Activated CD4-positive, alpha-beta T cell treated with anti-CD3 and anti-CD28 coated beads, Interleukin-2, amount 10 ng/mL, durations not matched to agents 7 days and 5 days (primary cell): ENCODE measurements at places on chromosomes 7 and 10.

GRCh38 chr10:127996586-127996985 lies 89.7 kb downstream of the PTPRE start:
- DNase-seq: no peak

DNA sequence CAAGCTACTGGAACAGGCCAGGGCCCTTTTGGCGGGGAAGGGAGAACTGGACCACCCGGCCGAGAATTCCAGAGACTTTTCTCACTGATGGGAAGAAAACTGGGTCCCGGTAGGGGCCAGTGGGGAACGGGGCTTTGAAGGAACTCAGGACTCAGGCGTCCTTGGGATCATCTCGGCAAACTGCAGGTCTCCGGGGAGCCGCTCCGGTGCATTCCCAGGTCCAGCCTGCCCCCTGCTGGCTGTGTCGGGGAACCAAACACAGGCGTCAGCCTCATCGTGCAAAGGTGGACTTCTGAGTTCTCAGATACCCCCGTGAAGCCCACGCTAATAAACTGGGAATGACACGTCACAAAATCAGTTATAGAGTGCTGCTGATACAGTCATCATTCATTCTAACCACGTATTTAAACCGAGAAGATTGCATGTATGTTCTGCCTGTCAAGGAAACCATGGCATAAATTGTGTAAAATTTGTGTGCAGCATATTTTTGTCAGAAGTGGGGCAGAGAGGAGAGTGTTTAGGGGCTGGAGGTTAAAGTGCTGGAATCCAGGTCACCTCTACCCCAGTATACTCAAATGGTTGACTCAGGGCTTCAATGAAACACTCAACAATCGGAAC lies 76.1 kb upstream of the CPXM2 start:
- DNase-seq: peak; percentile 54

DNA sequence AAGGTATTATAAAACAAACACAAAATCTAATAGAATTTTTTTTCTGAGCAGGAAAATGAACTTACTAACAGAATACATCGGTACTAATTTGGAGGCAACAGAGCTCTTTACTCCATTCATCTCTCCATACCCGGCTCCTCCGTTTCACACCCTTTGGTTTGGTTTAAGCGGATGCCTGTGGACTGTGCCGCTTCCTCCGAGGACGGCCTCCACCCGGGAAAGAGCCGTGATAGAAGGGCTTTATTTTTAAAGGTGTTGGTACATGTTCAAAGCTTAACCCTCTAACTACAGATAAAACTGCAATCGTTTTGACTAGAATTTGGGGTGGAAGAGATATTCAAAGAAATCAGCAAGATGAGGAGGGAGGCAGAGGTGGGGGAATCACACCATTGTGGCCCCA lies 1.9 kb downstream of the VIPR2 start:
- no peak for DNase-seq

DNA sequence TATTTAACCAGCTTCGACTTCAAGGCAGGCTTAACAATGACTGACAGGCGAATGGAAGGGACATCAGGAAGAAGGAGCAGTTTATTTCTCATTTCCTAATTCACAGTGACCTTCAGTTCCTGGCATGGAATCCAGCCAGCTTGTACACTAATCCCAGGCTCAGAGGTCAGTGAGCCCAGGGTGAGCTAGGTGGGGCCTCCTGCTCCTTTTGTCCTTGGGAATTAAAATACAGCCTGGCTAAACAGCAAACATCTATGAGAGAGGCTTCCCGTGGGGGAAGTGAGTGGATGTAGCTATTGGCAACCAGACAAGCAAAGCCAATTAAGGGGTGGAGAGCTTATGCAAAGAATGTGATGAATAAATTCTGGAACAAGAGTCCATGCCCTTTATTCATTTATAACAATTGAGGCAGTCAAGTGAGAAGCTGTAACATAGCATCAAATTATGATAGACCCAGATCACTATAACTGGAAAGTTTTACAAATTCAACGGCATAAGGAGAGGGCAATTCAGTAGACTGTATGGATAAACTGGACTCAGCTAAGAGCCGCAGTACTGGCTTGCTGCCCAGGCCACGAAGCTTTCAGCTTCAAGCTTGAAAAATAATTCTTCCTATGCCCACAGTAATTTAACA lies 57.1 kb downstream of the STK17A start:
- no peak for DNase-seq

DNA sequence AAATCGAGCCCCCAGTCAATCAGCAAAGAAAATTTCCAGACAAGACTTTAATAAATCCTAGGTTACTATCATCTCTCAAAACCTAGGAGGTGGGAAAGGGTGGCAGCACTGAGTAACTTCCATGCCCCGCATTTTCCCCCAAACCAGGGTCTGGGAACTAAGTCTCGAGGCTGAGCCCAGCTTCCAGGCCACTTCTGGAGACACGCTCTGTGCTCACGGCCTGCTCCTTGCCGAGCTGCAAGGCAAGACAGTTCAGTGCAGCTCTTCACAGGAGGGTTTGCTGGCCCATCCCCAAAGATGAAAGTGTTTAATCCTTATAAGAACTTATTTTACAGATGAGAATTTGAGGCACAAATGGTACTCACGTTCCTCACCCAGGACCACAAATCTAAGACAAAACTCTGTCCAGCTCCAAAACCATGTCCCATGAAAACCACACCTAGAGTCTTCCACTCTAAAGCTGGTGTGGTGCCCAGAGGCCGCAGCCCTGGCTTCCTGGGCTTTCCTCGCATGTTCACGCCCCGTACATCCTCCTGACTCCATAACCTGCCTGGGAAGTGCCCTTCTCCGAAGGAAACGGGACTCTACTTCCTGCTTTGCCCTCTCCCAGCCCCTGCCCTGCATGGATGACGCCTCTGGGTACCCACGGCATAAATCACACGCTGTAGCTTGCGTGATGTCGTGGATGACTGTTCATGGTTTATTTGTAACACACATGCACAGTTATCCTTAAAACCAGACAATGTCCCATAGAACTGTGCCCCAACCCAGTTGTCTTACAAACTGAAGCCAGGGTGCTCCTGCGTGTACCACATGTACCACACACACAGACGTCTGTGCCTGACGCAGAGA lies 201.2 kb downstream of the DIP2C start:
- no peak for DNase-seq

DNA sequence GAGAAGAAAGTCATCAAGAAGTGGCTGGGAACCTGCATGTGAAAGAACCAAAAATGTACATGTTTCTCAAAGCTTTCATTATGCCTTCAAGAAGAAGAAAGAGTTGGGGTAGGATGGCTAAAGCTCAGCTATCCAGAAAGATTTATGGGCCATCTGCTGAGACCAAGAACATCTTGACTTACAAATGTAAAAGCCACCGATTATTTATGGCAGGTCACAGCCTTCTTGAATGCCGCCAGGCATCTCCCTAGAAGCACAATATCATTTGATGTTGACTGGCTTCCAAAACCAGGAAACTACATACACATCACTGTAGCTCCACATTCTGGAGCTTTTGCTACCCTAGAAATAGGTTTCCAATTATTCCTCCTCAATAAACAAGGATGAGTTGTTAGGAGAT lies 254.2 kb upstream of the AOAH start:
- DNase-seq: no peak

- no peak for DNase-seq
Measured at GRCh38 chr10:89269433-89270152, 18.0 kb upstream of the LIPA start.

DNA sequence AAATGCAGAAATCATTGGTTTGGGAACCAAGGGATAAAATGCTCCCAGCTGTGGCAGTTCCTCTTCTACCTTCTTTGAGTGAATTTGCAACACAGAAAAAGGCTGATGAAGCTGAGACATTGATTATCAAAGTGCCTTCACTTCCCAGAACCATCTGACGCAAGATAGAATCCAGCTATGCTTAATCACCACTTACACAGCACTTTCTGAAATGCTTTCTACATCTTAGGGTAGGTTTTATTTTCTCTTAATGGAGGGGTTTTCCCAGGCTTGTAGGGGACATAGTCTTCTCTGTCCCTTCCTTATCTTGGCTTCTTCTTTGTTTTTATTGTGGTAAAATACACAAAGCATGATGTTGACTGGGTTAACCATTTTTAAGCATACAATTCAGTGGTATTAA lies 332.6 kb upstream of the ZNF32 start:
- no peak for DNase-seq

- DNase-seq: peak; percentile 54
Measured at GRCh38 chr10:118621304-118621942, 26.0 kb upstream of the PRLHR start.

GRCh38 chr7:37150180-37150579 lies 298.5 kb downstream of the ELMO1 start:
- no peak for DNase-seq

GRCh38 chr10:58479045-58479444 lies 33.6 kb upstream of the BICC1 start:
- no peak for DNase-seq

DNA sequence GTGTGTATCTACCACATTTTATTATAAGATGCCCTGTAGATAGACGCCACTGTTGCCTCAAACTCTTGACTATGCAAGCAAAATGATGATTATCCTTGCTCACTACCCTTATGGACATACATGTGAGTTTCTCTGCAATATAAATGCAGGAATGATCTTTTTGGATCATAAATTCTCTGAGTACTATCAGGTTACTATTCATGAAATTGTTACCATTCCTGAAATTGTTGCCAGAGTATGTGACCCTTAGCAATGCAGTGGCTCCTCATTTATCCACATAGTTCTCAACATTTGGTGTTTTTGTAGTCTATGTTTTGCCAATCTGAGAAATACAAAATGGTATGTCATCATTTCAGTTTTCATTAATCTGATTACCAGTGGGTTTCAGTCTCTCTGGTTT lies 166.2 kb upstream of the FAM3C start:
- no peak for DNase-seq

DNA sequence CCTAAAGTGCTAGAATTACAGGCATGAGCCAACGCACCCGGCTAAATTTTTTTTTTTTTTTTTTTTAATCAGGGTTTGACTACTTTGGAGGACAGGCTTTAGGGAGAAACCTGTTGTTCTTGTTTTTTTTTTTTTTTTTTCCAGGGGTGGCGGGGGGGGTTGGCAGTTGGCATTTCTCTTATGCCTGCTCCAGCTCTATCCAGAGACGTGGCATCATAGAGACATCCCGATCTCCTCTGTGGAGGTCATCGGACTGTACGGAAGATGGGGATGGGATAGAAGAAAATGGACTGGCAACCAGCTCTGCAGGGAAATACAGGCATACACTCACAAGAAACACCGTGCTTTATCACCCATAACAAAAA lies 130.8 kb downstream of the PRPF18 start:
- DNase-seq: no peak

- DNase-seq: no peak
Measured at GRCh38 chr10:70053218-70053840, 683 bp downstream of the MACROH2A2 start.

DNA sequence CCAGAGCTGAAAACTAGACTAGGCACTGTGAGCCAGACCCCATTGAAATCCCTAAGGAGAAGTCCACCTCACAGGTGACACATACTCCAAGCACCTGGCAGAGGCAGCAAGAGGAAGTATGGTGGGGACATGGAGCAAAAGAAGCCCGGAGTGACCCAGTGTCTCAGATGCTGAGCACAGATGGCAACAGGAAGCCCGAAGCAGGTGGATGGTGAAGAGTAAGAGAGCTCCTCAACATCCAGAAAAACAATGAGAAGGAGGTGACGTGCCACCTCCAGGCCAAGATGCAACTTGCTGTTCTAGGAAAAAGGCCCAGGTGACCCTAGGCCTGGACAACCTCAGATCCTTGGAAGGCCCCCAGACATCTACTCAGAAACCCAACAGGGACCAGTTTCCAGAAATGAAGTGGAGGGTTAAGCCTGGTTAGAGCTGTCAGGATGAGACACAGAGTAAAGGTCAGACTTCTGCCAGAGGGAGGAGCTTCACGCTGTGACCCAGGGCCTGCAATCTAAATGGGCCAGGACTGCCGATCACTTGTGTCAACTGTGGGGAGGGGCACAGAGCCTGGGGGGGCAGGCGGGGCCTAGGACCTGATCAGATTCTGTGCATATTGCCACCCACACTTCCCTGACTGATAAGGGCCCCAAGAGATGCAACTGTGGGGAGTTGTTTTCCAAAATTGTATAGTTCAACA lies 2.4 kb upstream of the COBL start:
- DNase-seq: no peak

GRCh38 chr10:75982611-75983369 lies 551.4 kb downstream of the LRMDA start:
- DNase-seq: no peak

DNA sequence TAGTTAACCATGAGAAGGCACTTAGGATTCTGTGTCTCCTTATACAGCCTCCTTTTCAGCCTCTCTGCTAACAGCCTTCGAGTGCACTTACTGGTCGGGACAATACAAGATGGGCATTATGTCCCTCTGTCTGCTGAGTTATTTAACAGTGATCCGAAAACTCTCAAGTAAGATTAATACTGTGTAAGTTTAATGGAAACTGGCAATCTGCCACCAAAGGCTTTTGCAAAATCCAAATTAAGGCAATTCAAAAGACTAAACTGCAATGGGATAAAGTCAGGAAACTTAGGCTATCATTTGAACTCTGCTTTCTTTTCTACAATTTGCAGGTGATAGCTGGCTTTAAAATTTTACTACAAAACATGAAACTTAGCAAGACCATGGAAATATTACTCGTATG lies 477.8 kb downstream of the TFEC start:
- DNase-seq: no peak

GRCh38 chr10:95097805-95098204 lies 28.5 kb upstream of the CYP2C8 start:
- no peak for DNase-seq

DNA sequence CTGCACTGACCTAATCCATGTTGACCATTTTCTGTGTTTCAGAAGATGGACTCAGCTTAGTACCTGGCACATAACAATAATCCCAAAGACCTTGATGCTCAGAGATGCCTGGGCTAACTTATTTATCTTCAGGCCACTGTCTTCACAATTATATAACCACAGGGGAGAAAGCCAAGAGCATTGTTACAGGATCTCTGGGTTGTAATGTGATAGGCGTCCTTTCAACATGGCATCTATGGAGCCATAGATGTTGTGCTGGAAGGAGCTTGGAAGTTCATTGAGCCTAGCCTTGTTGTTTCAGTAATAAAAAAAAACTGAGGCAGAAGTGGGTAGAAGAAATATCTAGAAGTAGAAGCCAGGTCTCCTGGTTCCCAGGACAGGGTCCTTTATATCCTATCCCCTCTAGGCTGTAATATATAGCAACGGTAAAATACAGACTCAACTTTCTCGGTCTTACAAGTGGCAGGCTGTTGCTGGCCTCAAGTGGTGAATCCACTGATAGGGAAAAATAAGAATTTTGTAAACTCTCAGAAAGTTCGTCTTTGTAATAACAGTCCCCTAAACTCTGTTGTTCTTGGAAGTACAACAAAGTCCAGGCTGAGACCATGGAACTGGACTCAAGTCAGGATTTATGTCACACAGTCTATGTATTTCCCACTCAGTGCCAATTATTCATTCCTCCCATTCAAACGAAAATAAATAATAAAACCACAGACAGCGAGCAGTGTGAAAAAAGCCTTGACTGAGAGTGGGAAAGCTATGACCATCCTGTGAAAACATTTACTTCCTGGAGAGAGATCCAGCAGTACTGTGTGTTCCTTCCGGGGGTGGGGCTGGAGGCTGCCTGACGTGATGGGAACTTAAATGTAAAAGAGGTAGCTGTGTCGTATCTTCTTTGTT lies 277.6 kb downstream of the REEP3 start:
- no peak for DNase-seq
